ENCODE measurements at places on chromosomes 3 and 15.

GRCh38 chr3:39202094-39202493, 9.7 kb upstream of the XIRP1 start:
- DNase-seq: no peak

DNA sequence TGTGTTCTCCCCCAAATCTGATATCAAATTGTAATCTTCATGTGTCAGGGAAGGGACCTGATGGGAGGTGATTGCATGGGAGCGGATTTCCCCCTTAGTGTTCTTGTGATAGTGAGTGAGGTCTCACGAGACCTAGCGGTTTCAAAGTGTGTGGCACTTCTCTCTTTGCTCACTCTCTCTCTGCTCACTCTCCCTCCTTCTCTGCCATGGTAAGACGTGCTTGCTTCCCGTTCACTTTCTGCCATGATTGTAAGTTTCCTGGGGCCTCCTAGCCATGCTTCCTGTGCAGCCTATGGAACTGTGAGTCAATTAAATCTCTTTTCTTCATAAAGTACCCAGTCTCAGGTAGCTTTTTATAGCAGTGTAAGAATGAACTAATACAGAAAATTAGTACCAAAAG, 30.6 kb upstream of the OR5H6 start:
- DNase-seq: no peak

GRCh38 chr3:10370429-10370828, 49.5 kb upstream of the SEC13 start:
- no peak for DNase-seq

GRCh38 chr3:69825446-69825845, 86.2 kb downstream of the MITF start:
- DNase-seq: no peak

GRCh38 chr15:77866186-77866585, 211.3 kb downstream of the TBC1D2B start:
- no peak for DNase-seq

- DNase-seq: no peak
Measured at GRCh38 chr3:144687862-144688261, 716.2 kb downstream of the DIPK2A start.

- no peak for DNase-seq
Measured at GRCh38 chr15:39538936-39539335, 41.9 kb upstream of the THBS1 start.

DNA sequence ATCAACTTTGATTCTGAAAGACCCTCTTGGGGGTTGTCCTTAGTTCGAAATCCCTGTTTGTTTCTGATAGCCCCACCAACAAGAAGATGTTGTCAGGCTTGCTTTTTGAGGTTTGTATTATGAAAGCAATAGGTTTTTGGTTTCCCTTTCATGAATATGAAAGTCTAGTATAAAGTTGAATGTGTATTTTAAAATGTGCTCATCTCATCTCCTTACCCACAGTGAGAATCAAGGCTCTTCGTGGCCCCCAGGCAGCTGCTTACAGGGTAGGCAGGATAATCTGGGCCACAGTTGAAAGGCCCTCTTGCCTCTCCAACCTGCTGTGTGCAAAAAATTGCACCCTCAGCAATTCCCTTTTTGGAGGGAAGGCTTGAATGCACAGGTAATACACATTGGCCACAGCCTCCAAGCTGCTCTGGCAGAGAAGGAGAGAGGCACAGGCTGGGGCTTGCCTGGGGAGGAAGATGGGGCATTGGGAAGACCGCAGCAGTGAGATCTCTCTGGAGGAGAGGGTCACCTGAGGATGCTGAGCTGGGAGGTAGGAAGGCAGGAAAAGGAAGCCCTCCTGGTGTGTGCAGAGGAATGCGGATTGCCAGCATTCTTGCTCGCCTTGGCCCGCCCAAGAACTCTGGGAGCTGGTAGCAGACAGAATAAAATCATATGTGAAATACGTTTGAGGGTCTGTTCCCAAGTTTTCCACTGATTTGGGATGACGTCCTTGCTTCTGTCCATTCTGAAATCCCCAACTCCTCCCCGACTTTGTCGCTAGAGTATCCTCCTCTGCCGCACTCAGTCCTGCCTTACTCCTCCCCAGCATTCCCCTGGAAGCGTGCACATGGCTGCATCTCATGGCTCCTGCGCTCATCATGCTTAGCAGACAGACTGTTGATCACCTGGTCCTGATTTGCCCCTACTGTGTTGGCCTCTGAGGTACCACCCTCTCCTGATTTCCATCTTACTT, 196.4 kb downstream of the RPLP1 start:
- no peak for DNase-seq

GRCh38 chr3:24344784-24345439, 149.7 kb downstream of the THRB start:
- no peak for DNase-seq

GRCh38 chr3:107850681-107851080, 240.2 kb downstream of the CD47 start:
- DNase-seq: no peak

- DNase-seq: no peak
Measured at GRCh38 chr3:117887901-117888300, 1146.7 kb downstream of the IGSF11 start.

GRCh38 chr15:40006003-40006402, 33.0 kb downstream of the SRP14 start:
- DNase-seq: no peak

DNA sequence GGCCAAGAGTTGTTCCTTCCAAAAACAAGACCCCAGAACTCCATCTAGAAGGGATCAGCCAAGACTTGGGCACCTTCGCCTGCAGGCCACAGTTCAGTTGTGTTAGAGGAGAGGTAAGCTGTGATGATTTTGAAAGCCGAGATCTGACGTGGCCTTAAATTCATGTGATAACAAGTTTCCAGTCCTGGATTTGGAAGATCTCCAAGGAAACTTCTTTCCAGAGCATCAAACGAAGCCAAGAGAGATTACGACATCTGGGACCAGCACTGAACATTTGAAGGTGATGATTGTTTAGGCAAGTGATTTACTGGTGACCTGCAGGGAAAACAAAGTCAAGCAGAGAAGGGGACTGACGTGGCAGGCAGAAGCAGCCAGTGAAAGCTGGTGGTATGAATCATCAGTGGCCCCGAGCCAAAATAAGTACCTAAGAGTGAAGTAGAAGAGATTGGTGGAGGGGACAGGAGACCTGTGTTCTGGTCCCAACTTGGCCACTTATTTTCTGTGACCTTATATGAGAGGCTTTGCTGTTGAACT, 339.0 kb upstream of the PROK2 start:
- DNase-seq: peak; percentile 42

- DNase-seq: no peak
Measured at GRCh38 chr3:11672363-11672762, 28.6 kb upstream of the VGLL4 start.

DNA sequence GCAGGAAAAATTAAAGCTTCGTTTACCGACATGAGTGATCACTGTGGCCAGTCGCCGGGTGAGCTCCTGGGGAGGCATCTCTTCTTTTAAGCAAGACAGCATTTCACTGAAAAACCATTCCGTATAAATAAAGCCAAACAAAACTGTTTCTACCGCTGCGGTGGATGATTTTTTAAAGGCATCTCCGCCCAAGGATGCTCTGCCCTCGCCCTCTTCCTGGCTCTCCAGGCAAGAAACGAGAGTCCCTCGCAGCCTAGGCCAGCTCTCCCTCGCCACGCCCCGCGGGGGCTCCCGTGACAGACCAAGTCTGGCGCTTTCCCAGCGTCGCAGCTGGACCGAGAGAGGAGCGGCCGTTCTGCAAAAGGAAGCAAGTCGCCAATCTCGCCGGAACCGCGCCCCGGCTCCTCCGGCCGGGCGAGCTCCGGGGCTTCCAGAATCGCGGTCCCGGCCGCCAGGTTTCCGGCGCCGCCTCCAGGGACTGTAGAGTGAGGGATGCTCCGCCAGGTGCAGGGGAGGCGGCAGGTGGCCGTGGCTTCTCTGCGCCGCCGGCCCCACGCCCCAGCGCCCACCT, 458 bp downstream of the MCF2L2 start:
- no peak for DNase-seq

- DNase-seq: no peak
Measured at GRCh38 chr3:172070269-172070668, 30.9 kb downstream of the FNDC3B start.

DNA sequence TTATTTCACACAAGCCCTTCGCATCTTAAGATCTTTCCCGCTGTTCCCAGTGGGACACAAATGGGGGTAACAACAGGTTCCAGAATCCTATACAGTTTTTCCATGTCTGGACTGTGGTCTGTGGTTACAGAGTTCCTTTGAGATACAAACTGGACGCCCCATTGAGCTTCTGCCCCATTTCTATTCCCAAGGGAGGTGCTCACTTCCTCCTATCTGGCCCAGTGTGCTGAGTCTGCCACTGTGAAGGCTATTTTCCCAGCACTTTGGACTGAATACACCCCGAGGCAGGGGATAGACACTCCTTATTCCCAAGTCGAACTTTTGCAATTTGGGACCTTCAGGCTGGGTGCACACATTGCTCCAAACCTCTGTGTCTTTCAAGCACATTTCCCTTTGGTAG, 44.0 kb downstream of the MESD start:
- DNase-seq: no peak

GRCh38 chr3:20015525-20015924, 3.5 kb upstream of the PP2D1 start:
- no peak for DNase-seq

DNA sequence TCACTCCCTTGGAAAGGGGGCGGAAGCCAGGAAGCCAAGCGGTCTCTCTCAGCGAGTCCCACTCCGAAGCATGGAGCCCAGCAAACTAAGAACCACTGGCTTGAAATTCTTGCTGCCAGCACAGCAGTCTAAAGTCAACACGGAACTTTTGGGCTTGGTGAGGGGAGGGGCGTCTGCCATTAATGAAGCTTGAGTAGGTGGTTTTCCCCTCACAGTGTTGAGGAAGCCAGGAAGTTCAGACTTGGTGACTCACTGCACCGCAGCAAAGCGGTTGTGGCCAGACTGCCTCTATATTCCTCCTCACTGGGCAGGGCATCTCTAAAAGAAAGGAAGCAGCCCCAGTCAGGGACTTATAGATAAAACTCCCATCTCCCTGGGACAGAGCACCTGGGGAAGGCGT, 665.4 kb upstream of the CBLB start:
- no peak for DNase-seq

GRCh38 chr3:85539232-85539631, 580.4 kb downstream of the CADM2 start:
- no peak for DNase-seq

- no peak for DNase-seq
Measured at GRCh38 chr3:48565591-48566400, 2.2 kb upstream of the UCN2 start.
